NCI-H524 (cell line): ENCODE measurements at places on chromosomes 7 and 10.

DNA sequence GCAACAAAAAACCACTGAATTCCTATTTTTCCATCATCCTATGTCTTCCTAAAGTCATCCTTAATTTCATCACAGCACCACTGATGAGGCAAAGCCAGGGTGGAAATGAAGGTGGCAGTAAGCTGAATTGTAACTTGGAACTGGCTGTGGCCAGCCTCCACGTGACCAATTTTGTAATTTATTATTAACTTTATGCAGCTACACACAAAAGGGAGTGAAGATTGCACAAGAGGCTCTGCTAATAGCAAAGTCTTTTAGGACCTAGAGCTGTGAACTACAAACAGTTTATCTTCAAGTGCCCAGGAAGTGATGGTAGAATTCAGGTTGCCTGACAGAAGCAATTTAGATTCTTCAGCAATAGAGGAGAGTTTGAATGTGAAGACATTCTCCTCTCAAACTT, 176.4 kb downstream of the CCDC71L start:
- DNase-seq: no peak

- no peak for DNase-seq
Observed at GRCh38 chr10:86292462-86293395, 73.9 kb downstream of the GRID1 start.

GRCh38 chr10:62234077-62234605, 34.5 kb downstream of the RTKN2 start:
- no peak for DNase-seq

- no peak for DNase-seq
Observed at GRCh38 chr10:45096001-45096400, 95.3 kb downstream of the ZNF22 start.

DNA sequence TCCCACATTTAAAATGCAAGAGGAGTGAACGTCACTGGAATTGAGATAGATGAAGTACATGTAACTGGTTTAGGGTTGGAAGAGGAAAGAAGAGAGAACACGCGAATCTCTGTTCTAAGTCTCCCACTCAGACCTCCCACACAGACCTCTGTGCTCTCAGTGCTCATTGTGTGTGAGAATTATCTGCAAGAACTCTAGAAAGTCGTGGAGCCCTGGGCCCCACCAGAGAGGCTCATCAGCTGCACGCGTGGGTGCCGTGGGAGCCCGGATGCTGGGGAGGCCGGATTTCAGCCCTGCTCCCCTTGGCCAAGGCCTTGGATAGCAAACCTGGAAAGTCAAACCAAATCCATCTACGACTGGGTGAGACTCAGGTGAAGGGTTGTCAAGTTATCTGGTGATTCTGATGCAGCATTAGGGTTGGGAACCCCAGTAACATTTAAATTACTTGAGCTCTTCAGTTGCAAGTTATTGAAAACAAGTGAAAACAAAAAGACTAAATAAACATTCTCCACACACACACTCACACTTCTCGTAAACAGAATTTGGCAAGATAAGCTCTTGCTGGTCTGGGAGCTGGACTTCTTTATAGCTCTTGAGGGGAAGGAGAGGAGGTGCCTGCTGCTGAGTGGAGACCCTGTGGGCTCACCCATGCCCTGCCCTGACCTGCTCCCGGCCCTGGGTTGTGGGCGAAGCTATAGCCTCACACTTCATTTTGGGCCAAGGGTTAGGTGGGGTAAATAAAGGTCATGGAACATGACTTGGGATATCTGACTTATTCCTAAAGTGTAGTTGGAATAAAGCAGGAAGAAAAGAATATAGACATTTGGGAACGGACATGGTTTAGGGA, 250.3 kb downstream of the ADARB2 start:
- DNase-seq: no peak

- DNase-seq: peak; percentile 43
Observed at GRCh38 chr10:43322769-43323168, 48.7 kb upstream of the FXYD4 start.

DNA sequence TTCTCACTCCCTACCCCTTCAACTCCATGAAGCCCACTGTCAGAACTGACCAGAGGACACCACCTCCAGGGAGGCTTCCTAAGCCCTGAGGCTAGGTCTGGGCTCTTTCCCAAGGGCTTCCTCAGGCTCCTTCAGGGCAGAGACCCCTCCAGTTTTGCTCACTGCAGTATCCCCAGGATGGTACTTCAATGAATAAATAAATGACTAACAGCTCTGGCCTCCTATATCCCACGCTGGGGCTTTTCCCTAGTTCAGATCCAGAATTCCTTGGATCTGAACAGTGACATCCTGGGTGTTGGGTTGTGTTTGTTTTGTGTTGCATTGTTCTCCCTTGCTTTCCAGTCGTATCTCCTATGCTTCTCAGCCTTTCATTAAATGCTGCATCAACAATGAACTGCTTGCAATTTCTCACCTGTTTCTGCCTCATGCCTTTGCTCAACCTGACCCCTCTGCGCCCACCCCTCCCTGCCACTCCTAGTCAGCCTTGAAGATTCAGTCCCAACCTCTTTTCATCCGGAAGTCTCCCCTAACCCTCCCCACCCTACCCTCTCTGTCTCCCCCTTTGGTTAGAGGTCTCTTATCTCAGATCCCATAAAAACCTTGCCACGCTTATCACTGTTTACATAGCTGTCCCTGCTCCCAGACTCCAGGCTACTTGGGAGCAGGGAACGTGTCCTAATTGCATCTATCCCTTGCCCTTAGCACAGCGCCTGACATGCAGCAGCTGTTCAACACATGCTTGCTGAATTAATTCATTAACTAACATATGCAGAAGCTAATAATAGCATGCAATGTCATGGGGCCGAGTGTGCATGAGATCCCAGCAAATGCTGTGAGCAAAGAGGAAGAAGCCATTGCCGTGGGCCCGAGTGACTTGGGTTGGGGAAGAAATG, 41.7 kb downstream of the PPP1R3C start:
- peak; percentile 65 for DNase-seq

DNA sequence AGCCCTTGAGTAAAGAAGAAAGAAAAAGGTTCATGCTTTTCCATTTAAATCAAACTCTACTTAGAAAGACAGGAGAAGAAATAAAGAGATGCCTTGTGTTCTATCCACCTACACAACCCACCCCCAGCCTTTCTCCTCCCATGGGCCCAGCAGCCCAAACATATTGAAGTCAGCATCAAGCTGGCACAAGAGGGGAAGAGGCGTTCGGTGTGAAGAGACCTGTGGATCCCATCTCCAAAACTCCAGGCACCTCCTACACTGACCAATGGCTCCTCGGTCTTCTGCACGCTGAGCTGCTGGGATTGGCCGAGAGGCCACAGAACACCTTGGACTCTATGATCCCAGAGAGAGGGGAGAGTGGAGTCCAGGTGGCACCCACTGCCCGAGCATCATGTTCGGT, 66.0 kb upstream of the CELF2 start:
- DNase-seq: no peak

DNA sequence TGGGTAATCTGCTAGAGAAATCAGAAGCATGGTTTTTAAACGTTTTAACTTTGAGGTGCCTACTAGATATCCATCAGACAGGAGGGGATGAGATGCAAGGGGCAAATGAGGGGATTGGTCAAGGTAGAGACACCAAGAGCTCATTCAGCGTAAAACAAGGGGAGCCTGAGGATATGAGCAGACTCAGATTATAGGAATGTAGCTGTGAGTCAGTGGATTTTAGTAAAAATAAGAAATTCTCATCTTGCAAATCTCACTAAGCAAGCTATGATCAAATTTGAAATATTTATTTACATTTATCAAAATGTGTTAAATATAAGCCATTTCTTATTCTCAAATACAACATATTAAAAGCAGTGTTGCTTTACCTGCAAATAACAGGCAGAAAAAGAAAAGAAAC, 21.4 kb upstream of the TFEC start:
- DNase-seq: no peak

DNA sequence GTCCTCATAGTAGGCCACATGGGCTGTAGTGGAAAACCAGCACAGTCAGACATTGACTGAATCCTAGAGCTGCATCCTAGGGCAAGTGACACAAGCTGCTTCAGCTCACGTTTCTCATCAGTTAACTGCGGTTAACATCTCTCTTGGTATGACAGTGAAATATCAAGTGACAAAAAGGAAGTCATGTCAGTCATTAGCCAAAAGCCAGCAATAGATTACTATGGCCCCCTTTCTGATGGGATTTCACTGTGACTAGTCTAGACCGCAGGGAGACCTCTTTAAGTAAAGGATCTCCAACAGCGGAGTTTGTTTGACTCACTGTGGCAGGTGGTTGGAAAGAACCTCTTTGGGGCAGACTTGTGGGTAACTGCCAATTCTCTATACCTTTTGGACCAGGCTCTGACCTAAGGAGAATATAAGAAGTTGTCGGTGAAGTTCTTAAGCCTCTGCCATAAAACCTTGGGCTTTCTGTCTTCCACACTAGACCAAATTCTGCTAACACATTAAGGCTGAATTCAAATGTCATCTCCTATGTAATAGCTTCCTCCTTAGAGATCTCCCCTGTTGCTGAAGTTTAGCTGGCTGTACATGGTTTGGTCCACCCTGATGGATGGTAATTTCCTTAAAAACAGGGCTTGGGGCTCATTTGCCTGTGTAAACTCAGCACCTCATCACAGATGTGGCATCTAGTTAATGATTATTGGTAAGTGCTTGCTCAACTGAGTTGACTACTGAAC, 115.3 kb downstream of the SGMS1 start:
- DNase-seq: no peak

- DNase-seq: peak; percentile 59
Observed at GRCh38 chr10:91909117-91909677, at the start of gene FGFBP3. Gene FGFBP3, minus strand, starts transcription at chr10:91909486. Its CDS starts 517 bp downstream, at chr10:91908969.

- DNase-seq: no peak
Observed at GRCh38 chr7:100867040-100867775, at the start of gene TRIP6. Gene TRIP6, plus strand, starts transcription at chr7:100867387. Its CDS starts 111 bp downstream, at chr7:100867498.

- DNase-seq: no peak
Observed at GRCh38 chr7:156504687-156505545, 135.7 kb upstream of the RNF32 start.
